ENCODE measurements at places on chromosomes 7 and 10.

- DNase-seq: peak; percentile 75
Measured at GRCh38 chr10:71343392-71343773, 24.3 kb downstream of the SLC29A3 start.

DNA sequence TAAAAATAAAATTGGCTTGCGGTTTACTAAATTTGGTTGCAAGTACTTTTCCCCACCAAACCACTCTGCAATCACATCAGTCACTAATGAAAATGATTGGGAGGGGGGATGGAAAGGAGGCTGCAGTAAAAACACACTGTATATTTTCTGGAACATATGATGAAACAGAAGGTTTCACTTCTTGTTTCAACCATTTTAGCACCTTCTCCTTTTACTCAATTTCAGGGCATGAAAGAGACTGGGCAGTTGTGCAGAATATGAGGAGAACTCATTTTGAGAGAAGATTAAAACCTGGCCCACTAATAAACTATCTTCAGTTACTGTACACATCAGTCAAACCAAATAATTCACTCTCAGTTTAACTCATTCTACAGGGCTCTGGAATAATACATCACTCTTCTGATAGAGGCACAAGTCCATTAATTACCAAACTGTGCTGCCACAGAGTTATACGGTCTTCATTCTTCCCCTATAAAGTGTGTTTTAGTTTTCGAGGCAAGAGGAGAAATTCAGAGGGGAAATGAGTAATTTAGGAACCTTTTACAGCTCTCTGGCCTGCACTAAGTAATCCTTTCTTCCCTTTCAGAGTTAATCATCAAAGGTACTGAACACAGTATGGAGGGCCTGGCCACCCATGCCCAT lies 25.5 kb downstream of the JAZF1 start:
- DNase-seq: no peak

GRCh38 chr7:47282790-47283496 lies 299.0 kb downstream of the TNS3 start:
- DNase-seq: peak; percentile 69

GRCh38 chr7:158097106-158097452 lies 490.5 kb downstream of the PTPRN2 start:
- DNase-seq: no peak

- DNase-seq: no peak
Measured at GRCh38 chr10:13062803-13063202, 37.2 kb upstream of the OPTN start.

- DNase-seq: no peak
Measured at GRCh38 chr10:110993024-110993693, 73.8 kb downstream of the SHOC2 start.

DNA sequence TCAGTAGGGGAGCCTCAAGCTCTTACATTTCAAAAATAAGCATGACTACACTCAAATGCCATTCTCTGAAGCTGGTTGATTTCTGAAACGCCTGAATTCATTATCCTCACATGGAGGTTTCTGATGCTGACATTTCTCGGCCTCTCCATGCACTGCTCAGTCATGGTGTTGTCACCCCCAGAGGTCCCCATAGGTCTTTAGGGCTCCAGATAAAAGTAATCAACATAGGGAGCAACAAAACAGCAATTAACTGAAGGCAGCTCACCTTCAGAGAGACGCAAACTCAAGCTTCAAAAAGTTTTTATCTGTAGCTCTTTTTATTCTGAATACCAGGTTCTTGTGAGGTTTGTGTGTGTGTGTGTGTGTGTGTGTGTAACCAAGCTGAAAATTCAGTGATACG lies 223.2 kb upstream of the LRRN3 start:
- no peak for DNase-seq

- DNase-seq: no peak
Measured at GRCh38 chr7:13560441-13560840, 429.0 kb downstream of the ETV1 start.

GRCh38 chr10:14665865-14666857 lies 108.5 kb downstream of the FAM107B start:
- no peak for DNase-seq

GRCh38 chr7:151754142-151754590 lies 122.7 kb downstream of the PRKAG2 start:
- DNase-seq: peak; percentile 77

DNA sequence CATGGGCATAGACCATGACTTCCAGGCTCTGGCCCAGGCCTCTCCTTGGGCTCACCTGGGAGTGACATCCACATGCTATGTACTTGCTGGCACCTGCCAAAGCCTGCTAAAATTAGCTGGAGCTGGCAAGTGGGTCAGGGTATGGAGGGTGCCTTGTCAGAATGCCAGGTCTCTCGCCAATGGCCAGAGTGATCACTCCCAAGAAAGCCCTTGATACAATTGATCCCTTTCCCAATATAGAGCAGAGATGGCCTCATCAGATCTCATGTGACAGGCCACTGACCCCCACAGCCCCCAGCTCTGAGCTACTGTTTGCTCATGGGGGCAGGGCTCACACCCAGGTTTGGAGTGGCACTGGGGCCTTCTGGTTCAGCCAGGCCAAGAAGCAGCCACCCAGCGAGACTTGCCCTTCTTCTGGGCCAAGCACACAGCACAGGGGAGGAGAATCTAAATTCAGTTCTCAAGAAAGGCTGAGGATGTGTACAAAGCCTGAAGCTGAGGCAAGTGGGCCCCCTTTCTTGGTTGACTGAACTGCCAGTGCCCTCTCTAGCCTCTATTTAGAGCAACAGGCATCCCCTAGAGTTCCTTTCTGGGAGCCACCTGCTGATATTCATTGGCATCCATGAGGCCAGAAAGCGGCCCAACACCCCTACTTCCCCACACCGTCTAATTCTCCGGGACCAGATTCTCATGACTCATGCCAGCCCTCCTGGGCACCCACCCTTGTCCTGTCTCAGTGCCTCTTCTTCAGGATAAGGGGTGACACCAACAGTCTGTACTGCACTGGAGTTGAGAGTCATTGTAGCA lies 18.9 kb upstream of the MYL7 start:
- DNase-seq: no peak

GRCh38 chr10:84493951-84494848 lies 165.8 kb downstream of the CCSER2 start:
- DNase-seq: no peak

- no peak for DNase-seq
Measured at GRCh38 chr7:16293669-16294425, 127.5 kb downstream of the CRPPA start.

GRCh38 chr10:132114953-132115520 lies 49.3 kb downstream of the JAKMIP3 start:
- DNase-seq: no peak

DNA sequence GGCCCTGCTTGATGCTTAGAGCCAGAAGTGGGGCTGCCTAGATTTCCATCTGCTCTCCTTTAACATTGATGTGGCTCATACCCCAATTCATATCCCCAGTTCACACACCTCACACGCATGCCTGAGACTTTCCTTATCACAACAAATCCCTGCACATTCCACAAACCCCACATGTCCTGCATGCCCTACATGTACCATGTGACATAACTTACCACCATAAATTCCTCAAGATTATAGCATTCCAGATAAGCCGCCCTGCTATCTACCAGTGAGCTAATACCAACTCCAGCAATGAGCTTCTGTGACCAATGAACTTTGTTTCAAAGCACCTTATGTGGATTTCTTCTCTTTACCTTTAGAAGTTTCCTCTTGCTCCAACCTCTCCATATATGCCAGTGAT lies 104.7 kb upstream of the RAB11FIP2 start:
- DNase-seq: peak; percentile 91

GRCh38 chr10:8511026-8511425 lies 456.5 kb downstream of the GATA3 start:
- DNase-seq: no peak

GRCh38 chr10:78785066-78785465 lies 283.7 kb upstream of the ZMIZ1 start:
- DNase-seq: no peak

- DNase-seq: no peak
Measured at GRCh38 chr7:135974667-135975066, 2.5 kb downstream of the MTPN start.

- DNase-seq: no peak
Measured at GRCh38 chr10:100468978-100469377, 6.2 kb downstream of the WNT8B start.

GRCh38 chr10:101453791-101454718 lies 100.1 kb downstream of the BTRC start:
- no peak for DNase-seq

- DNase-seq: no peak
Measured at GRCh38 chr10:5478694-5479305, 20.6 kb downstream of the CALML5 start.

- DNase-seq: peak; percentile 78
Measured at GRCh38 chr7:29140873-29141468, 5.4 kb downstream of the CPVL start.

DNA sequence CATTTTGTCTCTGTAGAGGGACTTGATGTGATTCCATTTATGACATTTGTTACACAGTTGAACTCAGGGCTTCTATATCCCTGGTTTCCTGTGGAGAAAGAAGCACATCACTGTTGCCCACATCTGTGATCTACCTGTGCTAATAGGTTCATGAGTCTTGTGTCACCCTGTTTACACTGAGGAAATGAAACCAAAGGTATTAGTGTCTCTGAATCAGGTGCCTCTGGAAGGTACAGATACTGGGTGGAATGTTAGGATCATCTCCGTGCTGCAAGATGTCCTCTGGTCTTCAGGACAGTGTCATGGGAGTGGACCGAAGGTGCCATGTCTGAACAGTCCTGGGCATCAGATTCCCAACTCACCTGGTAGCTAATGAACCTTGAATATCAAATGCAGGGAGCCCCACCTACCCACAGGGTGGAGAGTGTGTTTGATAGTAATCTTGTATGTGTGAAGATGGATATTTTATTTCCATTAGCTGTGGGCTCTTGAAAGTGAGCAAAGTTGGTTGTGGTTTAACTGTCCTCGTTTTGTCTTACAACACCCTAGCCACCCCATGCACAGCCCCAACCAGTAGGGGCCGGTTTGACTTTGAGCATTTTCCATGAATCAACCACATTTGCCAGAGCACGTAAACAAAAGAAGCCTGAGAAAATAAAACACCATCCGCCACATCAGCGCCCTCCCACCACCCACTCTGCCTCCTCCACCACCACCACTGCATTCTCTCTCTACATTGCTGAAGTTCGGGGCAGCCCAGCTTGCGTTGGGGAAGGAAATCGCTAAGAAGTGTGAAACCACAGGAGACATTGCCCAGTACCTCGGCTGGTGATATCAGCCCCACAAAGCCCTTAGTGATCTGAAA lies 40.7 kb downstream of the TARP start:
- DNase-seq: peak; percentile 77

DNA sequence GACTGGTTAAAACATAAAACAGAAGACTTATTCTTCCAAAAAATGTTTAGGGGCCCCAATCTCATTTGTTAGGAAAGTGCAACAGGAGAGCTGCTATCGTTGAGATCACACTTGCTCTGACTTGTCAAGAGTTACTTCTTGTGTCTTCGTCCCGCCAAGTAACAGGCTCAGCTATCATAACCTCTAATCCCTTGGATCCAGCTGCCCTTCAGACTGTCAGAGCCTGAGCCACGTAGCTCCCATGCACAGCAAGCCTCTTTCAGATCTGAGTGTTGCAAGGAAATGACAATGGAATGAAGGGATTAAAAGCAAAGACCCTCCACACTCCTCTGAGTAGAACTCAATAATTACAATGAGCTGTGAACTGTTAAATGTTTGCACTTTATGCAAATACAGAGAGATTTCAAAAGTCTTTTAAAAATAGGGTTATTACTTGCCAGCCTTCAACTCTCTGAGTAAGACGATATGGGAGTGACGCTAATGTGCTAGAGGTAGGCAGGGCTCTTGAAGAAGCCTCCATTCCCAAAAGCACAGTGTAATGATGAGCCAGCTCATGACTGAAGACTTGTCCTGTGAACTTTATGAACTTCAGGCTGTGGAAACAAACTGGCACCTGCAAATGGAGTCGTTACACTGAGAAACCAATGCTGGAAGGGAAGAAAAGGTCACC lies 28.4 kb upstream of the CDK13 start:
- no peak for DNase-seq

GRCh38 chr7:15430911-15431310 lies 130.9 kb downstream of the AGMO start:
- DNase-seq: no peak

- peak; percentile 48 for DNase-seq
Measured at GRCh38 chr10:100697070-100697469, 48.3 kb upstream of the PAX2 start.

GRCh38 chr7:26856176-26856985 lies 8.0 kb downstream of the SKAP2 start:
- DNase-seq: peak; percentile 32

- no peak for DNase-seq
Measured at GRCh38 chr7:40531956-40532355, 397.2 kb downstream of the SUGCT start.

DNA sequence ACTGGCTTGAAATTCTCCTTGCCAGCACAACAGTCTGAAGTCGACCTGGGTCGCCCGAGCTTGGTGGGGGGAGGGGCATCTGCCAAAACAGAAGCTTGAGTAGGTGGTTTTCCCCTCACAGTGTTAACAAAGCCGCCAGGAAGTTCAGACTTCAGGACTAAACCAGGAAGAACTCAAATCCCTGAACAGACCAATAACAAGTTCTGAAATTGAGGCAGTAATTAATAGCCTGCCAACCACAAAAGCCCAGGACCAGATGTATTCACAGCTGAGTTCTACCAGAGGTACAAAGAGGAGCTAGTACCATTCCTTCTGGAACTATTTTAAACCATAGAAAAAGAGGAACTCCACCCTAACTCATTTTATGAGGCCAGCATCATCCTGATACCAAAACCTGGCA lies 45.3 kb downstream of the LRRC72 start:
- DNase-seq: no peak

- DNase-seq: no peak
Measured at GRCh38 chr10:131949041-131949862, 32.5 kb downstream of the BNIP3 start.

DNA sequence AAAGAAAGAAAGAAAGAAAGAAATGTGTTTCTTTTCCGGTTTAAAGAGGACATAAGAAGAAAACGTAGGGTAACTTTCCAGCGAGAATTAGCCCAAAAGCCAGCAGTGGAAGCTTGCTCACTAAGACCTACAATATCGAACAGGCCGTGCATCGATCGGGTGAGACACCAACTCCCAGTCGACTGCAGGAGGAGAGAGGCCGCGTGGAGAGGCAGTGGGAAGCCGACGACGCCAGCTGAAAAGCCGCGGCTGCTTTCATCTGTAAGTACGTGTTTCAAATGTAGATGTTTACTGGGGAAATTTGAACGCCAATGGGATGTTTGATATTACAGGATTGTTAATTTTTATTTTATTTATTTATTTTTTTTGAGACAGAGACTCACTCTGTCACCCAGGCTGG lies 28.6 kb upstream of the GIMAP8 start:
- no peak for DNase-seq

DNA sequence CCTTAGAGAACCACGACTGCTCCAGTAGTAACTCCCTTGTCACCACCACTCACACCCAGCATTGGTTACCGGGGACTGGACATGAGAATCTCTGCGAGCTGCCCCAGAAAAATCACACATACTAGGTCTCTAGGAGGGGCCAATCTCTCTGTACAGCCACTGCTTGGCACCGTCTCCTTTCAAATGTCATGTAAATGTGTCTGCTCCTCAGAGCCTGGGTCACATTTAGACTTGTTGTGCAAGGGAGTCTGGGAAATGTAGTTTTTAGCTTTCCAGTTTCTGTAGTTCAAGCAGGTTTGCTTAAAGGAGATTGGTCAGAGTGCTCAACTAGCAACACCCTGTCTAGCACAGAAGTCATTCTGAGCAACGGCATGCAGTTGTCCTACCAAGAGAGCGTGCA lies 60.0 kb downstream of the CHN2 start:
- no peak for DNase-seq

Measured in small intestine (tissue), 16 donors.